Anterior cingulate cortex (tissue), 58 donors: ENCODE measurements at places on chromosomes 1 and 21.

- DNase-seq, result no peak
These were observed 18.6 kb downstream of the ACTL8 start for GRCh38 chr1:17773591-17774326.

- no peak for DNase-seq
These were observed 21.0 kb upstream of the ARF1 start for GRCh38 chr1:228061411-228062084.

GRCh38 chr1:211683396-211684297 is 8.2 kb upstream of the NEK2 start:
- DNase-seq, result no peak

GRCh38 chr1:169604781-169605560 is 18.7 kb upstream of the F5 start:
- no peak for DNase-seq

DNA sequence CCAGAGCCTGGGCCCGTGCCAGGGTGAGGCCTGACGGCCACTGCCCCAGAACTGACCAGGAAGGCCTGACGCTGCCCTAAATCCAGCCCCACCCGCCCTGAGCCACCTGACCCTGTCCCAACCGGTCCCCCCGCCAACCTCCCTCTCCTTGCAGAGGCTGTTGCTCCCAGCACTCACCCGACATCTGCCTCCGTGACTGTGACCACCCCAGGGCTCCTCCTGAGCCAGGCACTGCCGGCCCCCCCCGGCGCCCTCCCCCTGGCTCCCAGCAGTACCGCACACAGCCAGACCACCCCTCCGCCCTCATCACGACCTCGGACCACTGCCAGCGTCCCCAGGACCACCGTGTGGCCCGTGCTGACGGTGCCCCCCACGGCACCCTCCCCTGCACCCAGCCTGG is 26.3 kb downstream of the AGRN start:
- no peak for DNase-seq

DNA sequence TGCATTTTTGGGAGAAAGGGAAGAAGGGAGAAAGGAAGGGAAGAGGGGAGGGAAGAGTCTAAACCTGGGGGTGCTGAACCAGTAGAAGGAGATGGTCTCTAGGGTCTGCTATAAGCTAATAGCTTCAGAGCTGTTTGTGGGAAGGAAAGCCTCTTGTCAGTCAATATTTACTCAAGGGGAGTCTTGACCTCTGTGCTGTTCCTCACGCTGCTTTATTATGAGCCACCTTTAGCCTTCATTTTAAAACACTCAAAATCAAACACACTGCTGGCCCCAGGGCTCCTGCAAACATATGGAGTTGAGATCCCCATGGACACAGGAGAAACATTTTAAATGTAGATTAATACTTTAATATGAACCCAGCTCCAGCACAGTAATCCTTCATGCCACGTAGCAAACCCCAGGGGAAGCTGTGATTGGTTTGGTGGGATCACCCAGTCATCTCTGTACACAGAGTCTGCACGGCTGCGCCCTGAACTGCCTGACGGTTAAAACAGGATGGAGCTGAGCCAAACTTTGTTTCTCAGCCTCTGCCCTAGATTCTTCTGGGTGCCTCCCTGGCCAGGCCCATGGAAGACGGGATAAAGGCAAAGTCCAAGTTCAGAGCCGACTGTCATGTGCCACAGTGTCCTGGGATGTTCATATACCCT is 40.2 kb upstream of the VWA5B1 start:
- DNase-seq, result no peak
